ENCODE measurements at places on chromosomes 16 and 17. TPM values are rescaled to one million over a fixed set of nuclear protein-coding genes. Genes with fewer than 3 reads are reported as not detected.

Gene ARHGDIG
- total RNA-seq, result not detected

Gene DNAH17
- 0.23 TPM for total RNA-seq

DNA sequence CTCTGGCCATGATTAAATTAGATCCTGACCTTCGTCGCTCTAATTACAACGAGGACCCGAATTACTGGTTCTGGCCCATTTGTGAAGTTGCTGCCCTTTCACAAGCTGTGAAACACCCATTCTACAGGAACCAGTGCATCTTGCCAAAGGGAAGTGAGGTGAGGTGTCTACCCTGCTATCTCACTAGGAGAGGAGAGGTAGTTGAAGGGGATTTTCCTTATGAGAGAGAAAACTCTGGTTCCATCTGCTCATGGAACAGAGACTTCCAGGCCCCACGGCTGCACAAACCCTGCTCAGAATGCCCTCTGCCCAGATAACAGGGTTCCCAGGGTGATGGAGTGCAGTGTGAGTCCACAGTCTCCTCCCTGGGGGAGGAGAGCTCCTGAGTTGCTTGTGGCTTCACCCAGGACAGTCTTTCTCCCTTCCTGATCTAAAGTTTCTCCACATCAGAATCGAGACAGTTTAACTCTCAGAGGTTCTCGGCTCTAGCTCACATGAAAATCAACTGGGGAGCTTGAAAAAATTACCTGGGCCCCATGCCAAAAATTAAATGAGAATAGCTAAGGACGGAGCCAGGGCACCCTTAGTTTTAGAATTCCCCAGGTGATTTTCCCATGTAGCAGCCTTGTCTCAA lies 7.8 kb upstream of the SSTR2 start:
- H3K4me1 ChIP-seq, result peaks cover 3% of the 10 kb centered on the region
- no peaks in the 10 kb centered on the region for H3K36me3 ChIP-seq
- no peak for DNase-seq
- H3K27me3 ChIP-seq, result 0 out of 2 replicates have a peak, but pooled peaks cover 7% of the 10 kb centered on the region
- no peak overlapping the region for H3K4me3 ChIP-seq

Gene PPY
- total RNA-seq, result not detected

DNA sequence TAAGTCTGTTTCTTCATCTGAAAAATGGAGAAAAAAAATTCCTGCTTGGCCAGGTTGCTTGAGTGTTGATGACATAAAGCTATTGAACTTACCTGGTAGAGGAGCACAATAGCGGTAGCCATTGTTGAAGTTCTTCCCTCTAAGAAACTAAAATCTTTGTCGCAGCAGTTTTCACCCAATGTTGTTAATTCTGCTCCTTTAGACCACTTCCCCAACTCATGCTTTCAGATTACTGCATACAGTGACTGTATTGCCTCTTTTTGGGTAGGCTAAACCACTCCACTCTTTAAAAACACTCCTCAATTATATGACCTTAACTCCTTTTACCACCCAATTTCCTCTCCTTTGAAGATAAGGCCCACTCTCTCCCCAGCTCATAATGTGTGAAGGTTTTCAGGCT lies 35.7 kb upstream of the CCL2 start:
- H3K4me1 ChIP-seq, result no peaks in the 10 kb centered on the region
- no peaks in the 10 kb centered on the region for H3K36me3 ChIP-seq
- no peak for DNase-seq

- no peak overlapping the region for H3K4me3 ChIP-seq
- DNase-seq, result peak; percentile 62
- no peaks in the 10 kb centered on the region for H3K36me3 ChIP-seq
Observed at GRCh38 chr16:53511403-53512280, 8.6 kb upstream of the AKTIP start.

Gene NEUROD2
- not detected for total RNA-seq

Measured in PC-3 (cell line).